BJ (cell line): ENCODE measurements at places on chromosomes 1 and 21.

GRCh38 chr1:157359314-157360022, 192.8 kb downstream of the FCRL5 start:
- no peak for DNase-seq

DNA sequence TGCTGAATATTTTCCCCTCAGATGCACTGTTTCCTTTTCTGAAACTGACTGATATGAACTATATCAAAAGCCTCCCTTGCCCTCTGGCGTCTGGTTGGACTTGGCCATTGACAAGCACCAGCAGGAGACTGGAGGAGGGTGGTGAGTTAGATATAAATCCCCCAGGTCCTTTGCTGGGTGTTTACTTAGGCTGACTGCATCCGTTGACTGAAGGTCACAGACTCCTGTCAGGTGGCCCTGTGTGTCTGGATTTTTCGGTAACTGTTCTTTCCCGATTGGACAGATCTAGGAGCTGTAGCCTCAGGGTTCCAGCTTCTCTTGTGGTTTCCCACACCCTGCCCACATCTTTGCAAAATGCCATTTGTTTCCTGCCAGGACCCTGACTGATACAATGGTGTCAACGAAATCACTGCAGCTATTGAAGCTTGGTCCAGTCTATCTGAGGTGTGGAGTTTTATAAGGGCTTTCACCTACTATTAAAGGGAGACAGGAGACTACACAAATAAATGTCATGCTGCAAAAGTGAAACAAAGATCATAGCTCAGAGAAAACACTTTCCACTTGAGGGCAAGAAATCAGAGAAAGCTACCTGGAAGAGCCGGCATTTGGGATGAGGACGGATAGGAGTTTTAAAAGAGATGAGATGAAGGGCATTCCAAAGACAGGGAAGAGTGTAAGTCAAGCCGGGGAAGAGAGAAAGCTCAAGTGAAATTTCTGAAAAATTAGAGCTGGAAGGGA, 1.5 kb upstream of the MAGI3 start:
- no peak for DNase-seq

GRCh38 chr1:147579532-147579931, 38.2 kb downstream of the BCL9 start:
- DNase-seq: no peak

DNA sequence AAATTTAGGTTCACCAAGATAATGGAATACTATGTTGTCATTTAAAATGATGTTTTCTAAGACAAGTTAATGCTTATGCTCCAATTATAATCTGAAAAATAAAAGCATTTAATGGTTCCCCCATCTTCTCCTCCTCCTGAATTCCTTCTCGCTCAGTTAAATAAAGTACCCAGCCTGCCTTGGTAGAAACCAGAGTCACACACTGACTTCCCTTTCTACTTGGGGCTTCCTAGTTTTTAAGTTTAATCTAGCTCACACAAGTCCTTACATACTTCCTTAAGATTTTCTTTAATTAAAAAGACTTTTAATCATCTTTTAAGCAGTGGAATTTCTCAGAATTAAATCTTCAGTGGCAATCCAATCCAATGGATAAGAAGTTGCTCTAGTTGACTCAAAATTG, 32.9 kb downstream of the CD58 start:
- DNase-seq: no peak

- DNase-seq: no peak
Observed at GRCh38 chr21:41899426-41900202, 20.5 kb upstream of the PRDM15 start.

DNA sequence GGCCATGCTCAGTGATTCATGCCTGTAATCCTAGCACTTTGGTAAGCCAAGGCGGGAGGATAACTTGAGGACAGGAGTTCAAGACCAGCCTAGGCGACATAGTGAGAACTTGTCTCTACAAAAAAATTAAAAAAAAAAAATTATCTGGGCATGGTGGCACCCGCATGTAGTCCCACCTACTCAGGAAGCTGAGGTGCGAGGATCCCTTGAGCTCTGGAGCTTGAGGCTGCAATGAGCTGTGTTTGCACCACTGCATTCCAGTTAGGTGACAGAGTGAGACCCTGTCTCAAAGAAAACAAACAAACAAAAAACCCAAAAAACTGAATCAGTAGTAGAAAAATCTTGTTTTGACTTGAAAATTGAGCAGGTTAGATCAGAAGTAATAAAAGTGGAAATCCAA, 67.1 kb upstream of the IPO9 start:
- no peak for DNase-seq

GRCh38 chr1:170594066-170594626, 62.2 kb downstream of the GORAB start:
- DNase-seq: no peak

- no peak for DNase-seq
Observed at GRCh38 chr1:65372557-65372956, 47.9 kb upstream of the LEPR start.

DNA sequence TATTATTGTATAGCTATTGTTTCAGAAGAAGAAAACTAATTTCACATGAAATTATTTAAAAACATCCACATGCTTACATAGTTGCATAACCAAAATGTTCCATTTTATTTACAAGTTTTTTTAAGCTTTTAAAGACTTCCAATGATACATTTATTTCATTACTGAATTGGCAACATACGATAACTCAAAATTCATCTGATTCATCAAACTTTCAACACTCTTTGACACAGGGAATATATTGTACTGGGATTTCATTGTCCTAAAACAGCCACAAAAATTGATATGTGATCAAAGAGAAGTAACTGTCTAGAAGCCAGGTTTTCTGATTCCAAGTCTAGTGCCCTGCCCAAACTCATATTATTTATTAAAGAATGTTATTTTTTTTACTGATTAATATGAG, 131.4 kb upstream of the USP24 start:
- DNase-seq: no peak

- peak; percentile 20 for DNase-seq
Observed at GRCh38 chr1:1324524-1325287, at the start of the genes CPTP and INTS11. CPTP (plus strand) TSS chr1:1324802; CDS start chr1:1326911, 2,109 bp downstream. INTS11 (minus strand) TSS chr1:1324660; CDS start chr1:1324608, 52 bp downstream.

GRCh38 chr1:59768792-59769735, 45.7 kb upstream of the HOOK1 start:
- DNase-seq: no peak

DNA sequence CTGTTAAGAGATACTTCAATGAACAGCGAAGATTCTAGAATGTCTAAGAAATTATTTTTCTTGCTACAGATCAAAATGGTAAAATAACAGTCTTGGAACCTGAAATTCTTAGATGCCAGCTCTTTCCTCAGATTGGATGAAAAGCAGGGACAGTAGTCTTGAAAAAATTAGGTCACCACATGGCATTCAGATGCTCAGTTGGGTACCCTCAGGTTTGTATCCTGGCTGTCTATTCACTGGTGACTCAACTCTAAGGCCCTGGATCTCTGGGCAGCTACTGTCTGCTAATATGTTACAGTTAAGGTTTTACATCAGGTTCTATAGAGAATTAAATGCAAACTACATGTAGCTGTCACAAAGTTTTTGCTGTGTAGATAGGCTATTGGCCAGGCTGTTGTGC, 528.9 kb upstream of the ADAMTS5 start:
- DNase-seq: no peak
